ENCODE measurements at places on chromosomes 3 and 15.

DNA sequence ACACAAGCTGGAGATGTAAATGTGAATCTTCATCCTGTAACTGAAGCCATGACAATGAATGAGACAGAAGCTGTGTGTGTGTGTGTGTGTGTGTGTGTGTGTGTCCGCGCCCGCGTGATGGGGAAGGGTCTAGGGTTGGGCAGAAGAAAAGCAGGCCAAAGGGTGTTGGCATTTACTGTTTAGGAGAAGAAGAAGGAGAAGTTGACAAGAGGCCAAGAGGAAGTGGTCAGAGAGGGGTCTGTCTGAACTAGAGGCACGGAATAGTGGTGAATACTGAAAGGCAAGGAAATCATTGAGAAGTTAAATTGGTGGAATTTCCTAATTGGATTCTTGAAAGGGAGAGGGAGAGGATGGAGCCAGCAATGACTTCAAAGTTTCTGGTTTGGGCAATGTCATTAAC, 5.6 kb upstream of the NCEH1 start:
- DNase-seq, result no peak

GRCh38 chr15:41480396-41481140, 13.1 kb upstream of the ITPKA start:
- no peak for DNase-seq

DNA sequence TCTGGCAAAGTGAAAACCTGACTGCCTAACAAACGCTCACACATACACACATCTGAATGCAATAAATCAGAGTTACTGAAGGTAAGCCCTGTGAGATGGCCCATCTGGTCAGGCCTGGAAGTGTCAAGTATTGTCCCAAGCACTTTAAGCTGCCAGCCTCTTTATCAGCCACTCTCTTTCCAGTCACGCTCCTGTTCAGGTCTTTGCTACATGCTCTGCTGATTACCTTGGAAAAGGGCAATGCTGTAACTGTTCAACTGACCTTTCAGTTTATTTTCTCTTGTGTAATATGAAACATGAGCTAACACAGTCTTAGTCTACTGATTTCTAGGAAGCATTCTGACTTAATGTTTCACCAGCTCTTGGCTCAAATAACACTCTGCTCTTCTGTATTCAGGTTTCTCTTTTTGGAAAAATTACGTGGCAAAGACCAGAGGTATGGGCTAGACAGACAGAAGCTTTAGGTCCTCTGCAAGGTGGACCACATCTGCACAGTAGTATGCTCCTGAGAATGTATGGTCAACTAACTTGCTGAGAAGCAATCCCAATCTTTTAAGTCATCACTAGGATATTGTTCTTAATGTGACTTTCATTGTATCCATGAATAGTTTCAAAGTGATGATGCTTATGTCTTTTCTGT, 44.5 kb downstream of the GBE1 start:
- peak; percentile 35 for DNase-seq

GRCh38 chr3:38605981-38606380, 43.5 kb downstream of the SCN5A start:
- no peak for DNase-seq

- no peak for DNase-seq
Measured at GRCh38 chr3:42991341-42992315, 12.5 kb downstream of the GASK1A start.

DNA sequence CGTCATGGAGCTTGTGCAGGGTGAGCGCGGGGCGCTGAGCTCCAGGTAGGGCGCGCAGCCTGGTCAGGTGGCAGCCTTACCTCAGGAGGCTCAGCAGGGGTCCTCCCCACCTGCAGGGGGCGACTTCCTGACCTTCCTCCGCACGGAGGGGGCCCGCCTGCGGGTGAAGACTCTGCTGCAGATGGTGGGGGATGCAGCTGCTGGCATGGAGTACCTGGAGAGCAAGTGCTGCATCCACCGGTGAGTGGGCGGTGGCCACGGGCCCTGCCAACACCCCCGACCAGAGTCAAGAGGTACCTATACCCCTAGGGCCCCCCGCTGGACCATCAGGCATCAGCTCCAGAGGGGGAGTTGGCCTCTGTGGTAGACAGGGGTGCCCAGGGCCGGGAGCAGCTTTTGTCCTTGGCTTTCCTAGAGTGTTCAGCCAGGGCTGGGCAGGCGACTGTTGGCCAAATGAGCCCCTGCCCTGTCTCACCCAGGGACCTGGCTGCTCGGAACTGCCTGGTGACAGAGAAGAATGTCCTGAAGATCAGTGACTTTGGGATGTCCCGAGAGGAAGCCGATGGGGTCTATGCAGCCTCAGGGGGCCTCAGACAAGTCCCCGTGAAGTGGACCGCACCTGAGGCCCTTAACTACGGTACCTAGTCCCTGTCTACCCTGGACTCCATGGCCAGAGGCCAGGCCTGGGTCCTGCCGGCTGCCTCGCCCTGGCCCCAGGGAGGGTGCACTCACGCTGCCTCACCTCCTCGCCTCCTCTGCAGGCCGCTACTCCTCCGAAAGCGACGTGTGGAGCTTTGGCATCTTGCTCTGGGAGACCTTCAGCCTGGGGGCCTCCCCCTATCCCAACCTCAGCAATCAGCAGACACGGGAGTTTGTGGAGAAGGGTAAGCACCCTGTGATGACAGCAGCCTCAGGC, 9.1 kb downstream of the FES start:
- DNase-seq, result no peak

Data from fibroblast of the conjunctiva (primary cell).